ENCODE measurements at places on chromosomes 7 and 10. TPM values are rescaled to one million over a fixed set of nuclear protein-coding genes. Genes with fewer than 3 reads are reported as not detected.

EDRF1 gene
- total RNA-seq, result 20.6 TPM

RNF148 gene
- total RNA-seq, result 0.25 TPM

THAP5 gene
- total RNA-seq, result 31.3 TPM

SPDYE16 gene
- total RNA-seq, result not detected

FAM25C gene
- total RNA-seq, result 215 TPM

LGI1 gene
- total RNA-seq, result not detected

MNX1 gene
- 0.76 TPM for total RNA-seq

C10orf105 gene
- total RNA-seq, result 0.21 TPM

ANKRD30A gene
- 0.11 TPM for total RNA-seq

OR2A1 gene
- total RNA-seq, result 0.03 TPM

MSMB gene
- total RNA-seq, result 14.5 TPM

ZCCHC24 gene
- 10.7 TPM for total RNA-seq

PCGF6 gene
- 6.5 TPM for total RNA-seq

HTR7 gene
- total RNA-seq, result 0.08 TPM

CNPY4 gene
- total RNA-seq, result 7.7 TPM

SLC13A4 gene
- total RNA-seq, result 0.23 TPM

H2BK1 gene
- total RNA-seq, result not detected

OPN1SW gene
- total RNA-seq, result not detected

HGF gene
- total RNA-seq, result 1.5 TPM

MOSPD3 gene
- total RNA-seq, result 23.4 TPM

DLX5 gene
- total RNA-seq, result 39.1 TPM

SPDYE18 gene
- 1.7 TPM for total RNA-seq

EPHA1 gene
- 94.5 TPM for total RNA-seq

VAX1 gene
- not detected for total RNA-seq

MLXIPL gene
- total RNA-seq, result 1.3 TPM

AKR1D1 gene
- not detected for total RNA-seq

Data from lower leg skin (tissue), 4 donors.